ENCODE measurements at places on chromosomes 3 and 15.

DNA sequence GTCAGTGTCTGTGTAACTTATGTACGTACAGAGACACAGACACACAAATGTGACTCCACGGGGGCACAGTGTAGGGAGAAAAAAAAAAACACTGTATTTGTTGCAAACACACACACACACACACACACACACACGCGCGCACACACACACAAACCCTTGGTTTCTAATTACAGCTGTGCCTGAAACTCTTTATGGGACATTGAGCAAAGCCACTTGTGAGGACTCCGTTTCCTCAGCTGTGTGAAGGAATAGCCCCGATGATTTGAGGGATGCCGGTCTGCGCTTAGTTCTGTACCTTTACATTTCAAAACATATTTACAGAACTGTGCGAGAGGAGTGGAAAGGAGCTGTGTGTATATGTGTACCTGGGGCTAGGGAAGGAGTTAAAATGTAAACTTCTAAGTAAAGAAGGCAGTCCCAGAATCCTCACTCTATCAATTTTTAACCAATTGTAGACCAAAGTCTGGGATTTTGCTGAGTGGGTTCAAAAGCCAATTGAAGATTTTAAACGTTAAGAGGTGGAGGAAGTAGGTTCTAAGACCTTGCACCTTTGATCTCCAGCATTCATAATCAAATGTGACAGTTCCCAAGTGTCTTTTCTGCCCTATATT, 5.3 kb upstream of the BCL6 start:
- DNase-seq, result peak; percentile 64

GRCh38 chr3:155411500-155412223, 118.2 kb upstream of the STRIT1 start:
- DNase-seq, result no peak

DNA sequence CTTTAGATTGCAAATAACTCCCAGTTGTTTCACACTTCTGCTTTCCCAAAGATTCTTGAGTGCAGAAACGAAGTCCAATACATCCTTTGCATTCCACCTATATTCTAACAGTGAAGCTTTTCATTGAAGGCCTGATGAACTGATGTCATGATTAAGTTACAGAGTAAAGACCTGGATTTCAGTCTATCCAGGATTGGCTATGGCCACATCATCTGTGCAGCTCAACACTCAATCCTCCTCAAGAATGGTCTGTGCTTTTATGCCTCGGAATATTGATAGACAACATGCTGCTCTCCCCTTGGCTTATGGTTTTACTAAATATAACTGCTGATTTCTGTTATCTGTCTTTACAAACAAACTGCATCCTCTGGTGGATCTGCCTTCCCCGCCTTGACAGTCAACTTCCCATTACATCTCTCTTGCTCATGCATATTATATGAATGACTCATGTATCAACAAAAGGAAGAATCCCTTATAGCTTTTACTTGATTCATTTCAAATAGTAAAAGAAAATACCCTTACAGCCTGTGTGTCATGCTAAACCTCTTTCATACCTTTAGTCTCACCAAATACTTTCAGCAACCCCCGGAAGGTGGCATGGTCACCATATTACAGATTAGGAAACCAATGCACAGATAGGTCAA, 59.5 kb downstream of the SCN11A start:
- DNase-seq, result no peak

DNA sequence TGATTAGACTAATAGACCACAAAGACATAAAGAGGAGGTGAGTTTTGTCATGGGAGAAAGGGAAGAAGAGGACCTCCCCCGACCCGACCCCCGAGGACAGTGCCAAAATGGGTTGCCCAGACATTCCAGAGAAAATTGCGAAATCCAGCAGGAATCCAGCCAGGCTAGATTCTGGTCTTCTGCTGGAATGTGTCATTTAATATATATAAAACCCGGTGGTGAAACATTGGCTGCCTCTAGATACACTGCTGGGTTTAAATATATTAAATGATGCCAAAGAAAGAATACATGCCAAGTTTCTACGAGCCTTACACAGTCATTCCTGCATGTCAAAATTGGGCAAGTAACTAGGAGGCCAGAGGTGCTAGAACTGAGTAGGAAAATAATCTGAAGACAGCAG, 45.3 kb upstream of the SPESP1 start:
- no peak for DNase-seq

- no peak for DNase-seq
These were observed 139.7 kb downstream of the STAG1 start for GRCh38 chr3:136612512-136612911.

DNA sequence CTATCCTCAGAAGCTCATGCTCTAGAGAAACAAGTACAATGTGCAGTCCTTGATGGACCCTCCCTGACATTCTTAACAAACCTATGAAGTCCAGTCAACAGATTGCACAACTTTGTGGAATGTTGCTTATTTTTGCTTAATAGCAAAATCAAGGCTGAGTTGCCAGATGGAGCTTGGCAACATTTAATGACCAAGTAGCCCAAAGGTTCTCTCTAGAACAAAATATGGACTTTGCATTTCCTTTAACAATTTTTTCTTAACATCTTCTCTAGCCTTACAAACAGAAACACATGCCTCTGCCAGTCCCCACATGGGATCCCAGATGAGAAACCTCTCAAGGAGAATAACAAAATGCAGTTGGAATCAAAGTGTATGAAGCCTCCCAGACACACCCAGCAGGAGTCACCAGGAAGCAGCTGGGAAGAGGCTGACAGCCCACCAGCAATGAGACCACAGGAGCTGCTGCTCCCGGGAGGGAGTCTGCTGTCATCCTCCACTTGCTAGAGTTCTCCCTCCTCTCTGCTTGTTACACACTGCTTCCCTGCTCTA, 422.5 kb upstream of the CDIN1 start:
- DNase-seq, result no peak

DNA sequence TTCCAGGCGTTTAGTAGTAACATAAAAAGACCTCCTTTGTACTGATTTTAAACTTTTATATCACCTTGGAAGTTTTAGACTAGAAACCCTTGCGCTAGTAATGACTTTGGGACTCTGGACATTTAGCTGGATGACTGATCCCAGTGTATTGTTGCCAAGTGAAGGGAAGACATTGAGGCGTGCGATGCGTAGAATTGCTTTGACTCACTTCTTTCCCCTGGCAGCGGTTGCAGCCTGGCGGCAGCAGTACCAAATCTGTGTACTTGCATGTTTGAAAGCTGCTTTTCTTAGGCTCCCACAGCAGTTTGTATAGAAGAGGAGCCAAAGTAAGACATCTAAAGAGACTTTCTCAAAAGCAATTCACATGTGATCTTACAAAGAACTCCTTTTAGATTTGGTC, 151.6 kb downstream of the BBX start:
- DNase-seq, result peak; percentile 32

DNA sequence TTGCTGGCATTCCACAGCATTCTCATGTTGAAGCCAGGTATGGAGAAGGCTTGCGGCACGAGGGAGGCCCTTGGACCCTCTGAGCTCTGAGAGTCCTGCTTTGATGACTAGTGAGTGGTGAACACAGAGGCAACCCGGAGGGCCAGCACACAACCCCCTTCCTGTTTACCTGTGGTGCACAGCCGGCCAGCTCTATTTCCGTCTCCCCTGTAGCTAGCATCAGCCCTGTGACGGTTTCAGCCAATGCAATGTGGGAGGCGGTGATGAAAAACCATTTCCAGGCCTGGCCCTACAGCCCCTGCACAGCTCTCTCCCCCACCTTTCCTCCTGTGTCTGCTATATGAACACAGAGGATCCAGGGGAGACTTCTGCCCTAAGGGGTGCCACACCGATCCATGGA, 76.8 kb upstream of the KLHL25 start:
- DNase-seq, result no peak

GRCh38 chr3:15714448-15714847, 83.3 kb downstream of the ANKRD28 start:
- DNase-seq, result no peak

DNA sequence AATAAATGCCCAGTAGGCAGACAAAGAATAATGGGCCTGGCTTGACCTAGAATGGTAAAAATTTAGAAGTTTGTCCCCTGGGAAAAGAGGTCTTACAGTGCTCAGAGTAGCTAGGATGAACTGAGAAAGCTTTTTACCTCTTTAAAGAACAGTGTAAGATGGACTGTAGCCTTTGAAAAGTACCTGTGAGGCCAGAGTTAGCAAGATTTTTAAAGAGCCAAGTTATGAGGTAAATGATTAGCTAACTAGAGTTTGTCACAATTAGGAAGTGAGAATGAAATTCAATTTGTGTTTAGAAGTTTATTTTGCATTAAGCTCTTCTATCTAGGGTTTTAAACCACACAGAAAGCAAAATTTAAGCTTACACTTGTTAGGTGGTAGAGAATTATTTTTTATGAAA, 480.9 kb downstream of the ZIC1 start:
- DNase-seq, result no peak

- DNase-seq, result peak; percentile 10
These were observed 51.1 kb downstream of the SERP1 start for GRCh38 chr3:150495149-150495548.

DNA sequence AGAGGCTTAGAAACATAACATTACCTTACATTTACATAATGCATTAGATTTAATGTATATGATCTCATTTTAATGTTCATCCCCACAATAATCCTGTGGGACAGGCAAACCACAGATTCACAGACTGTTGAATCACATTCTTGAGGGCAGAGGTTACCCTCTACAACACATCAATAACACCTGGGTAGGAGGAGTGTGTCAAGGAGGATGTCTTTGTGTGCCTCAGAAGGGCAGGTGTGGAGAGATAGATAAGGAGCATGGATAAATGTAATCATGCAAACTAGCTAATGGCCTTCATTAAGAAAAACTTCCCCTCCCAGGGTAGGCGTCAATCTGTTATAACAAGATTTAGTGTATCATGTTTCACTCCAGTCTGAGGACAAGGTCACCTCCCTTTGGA, 12.9 kb upstream of the MB21D2 start:
- DNase-seq, result no peak

DNA sequence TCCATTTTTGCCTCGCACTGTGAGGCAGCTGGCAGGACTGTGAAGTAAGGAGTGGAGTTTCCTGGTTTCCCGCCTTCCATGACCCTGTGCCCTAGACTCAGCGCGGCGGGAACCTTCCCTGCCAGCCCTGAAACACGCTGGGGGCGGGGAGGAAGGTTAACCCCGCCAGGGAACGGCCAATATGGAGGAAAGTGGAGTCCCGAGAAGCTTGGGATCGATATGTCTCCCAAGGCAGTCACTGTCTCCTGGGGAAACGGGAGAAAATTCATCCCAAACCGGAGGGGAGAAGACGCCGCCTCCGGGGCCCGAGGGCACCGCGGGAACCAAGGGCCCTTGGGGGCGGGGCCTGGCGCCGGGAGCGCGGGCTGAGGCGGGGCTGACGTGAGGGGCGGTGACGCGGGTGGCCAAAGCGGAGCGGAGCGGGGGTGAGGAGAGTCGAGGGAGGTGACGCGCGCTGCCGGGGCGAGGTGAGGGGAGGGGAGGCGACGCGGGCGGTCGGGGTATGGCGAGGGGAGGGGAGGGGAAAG, at the start of gene HMCES:
HMCES (plus strand) TSS at position 432 of the 527 bp plus-strand sequence. CDS start 863 bp downstream, outside the sequence.
- DNase-seq, result peak; percentile 97

DNA sequence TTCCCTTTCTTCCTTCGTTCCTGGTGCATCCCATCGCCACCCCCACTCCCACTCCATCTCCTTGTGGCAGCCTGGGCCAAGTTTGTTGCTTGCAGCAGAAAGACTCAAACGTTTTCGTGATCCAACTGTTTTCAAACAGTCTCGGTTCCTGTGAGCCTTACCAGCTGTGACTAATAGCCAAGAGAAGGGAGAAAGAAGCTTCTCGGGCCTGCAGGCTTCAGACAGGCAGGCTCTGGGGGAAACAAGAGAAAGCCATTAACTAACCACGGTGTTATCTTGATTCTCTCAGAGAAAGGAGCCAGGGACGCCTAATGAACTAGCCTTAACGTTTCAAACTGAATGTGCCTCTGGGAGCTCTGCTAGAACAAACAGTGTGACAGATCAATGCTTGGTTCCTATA, 742.0 kb downstream of the NR2F2 start:
- peak; percentile 57 for DNase-seq

- DNase-seq, result peak; percentile 7
These were observed 157.3 kb downstream of the ZNF609 start for GRCh38 chr15:64617727-64618126.

GRCh38 chr3:29156086-29156715, 124.7 kb upstream of the RBMS3 start:
- peak; percentile 82 for DNase-seq

DNA sequence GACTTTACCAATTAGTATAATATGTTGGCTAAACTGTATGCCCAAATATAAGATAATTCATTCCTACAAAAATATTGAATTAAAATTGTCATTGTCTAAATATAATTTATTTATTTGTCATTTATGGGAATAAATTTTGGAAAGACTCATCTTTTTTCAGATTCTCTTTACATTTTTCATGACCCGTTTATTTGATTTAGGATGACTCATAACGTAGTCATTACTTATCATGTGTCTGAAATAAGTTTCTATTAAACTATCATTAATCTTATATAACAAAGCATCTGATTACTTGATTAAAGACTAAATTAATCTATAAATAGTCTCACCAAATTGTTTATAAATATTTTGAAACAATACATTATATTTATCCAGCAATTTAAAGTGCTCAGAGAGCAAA, 516.6 kb downstream of the CADM2 start:
- DNase-seq, result no peak

GRCh38 chr3:105409364-105409763, 42.7 kb downstream of the ALCAM start:
- DNase-seq, result no peak

DNA sequence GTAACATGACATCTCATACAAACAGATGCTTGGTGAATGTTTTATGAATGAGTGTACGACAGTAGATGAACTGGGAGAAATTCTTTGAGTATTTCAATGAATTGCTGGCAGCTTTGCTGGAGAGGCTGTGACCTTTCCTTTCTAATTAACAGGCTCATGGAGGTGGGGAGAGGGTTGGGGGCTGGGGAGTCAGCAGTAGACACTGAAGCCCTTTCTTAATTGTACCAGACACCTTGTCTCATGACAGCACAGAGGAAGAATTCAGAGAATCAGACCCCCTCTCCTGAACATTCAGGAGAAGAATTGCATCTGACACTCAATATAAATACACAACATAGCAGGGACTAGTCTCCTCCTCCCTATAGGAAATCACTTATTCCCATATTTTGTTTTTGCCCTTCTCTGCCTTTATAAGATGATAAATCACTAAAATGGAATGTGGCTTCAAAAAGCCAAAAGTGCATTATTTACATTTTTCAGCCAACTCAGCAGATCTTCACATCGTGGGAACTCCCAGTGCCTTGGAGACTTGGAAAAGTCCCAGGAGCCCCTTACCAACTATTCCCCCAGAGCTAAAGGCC, 66.2 kb upstream of the TPM1 start:
- DNase-seq, result no peak

DNA sequence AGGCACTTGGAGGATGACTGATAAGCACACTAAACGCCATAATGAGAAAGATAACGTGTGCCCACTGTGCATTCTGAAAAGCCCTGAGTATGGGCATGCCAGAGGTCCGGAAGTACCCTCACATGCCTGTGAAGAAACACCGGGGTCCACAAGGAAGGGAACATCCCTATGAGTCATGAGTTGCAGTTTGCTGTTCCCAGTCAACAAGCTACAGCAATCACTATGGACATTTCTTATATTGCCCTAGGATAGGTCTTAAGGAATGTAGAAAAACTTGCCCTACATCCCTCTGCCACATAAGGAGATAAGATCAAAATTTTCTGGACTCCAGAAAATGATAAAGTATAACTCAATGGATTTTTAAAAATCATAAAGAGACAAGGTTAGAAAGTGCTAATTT, 9.9 kb downstream of the MB21D2 start:
- DNase-seq, result no peak

All from neural progenitor cell (in vitro differentiated cells).